Stimulated activated naive CD4-positive, alpha-beta T cell (primary cell): ENCODE measurements at places on chromosomes 2 and 18.
A peak's percentile ranks its signal among the peaks of the same experiment; 100 is the strongest.

GRCh38 chr18:12747530-12748315 lies 44.9 kb downstream of the PSMG2 start:
- DNase-seq, result no peak

DNA sequence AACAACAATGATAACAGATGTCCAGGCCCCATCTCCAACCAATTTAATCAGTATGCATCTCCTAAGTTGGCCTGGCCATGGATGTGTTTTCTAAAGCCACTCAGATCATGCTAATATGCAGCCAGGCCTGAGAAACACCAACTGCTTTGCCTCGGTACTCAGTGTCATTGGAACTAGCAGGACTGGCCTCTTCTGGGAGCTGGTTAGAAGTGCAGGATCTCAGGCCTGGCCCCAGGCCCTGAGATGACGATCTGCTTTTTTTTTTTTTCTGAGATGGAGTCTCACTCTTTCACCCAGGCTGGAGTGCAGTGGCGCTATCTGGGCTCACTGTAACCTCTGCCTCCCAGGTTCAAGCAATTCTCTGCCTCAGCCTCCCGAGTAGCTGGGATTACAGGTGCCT lies 69.1 kb downstream of the IRS1 start:
- no peak for DNase-seq

DNA sequence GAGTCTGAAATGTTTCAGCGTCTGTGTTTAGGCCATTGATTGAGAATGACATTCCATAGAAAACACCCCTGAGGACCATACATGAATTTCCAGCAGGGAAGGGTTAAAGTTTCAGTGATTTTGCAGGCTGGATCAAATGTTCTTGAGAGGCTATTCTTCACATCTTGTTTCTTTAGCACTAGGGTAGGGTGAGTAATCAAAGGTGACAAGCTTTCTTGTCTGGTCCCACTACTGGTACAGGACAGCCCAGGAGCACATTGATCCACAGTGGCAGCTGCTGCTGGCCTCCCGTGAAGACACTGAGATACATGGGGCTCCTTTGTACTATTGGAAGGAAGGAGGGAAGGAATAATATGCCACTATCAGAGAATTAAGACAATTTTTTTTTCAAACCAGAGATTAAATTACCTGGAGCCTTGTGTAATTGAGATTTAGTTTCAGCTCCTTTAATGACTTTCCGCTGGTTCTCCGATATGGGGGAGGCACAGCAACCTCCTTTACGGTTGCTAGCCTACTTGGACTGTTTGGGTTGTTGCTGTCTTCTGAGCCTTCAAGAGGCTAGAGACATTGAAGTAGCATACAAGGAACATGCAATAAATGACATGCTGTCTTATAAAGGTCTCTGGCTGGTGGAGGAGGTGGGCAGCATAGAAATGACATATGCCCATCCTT lies 368.9 kb downstream of the SOX11 start:
- DNase-seq, result no peak

DNA sequence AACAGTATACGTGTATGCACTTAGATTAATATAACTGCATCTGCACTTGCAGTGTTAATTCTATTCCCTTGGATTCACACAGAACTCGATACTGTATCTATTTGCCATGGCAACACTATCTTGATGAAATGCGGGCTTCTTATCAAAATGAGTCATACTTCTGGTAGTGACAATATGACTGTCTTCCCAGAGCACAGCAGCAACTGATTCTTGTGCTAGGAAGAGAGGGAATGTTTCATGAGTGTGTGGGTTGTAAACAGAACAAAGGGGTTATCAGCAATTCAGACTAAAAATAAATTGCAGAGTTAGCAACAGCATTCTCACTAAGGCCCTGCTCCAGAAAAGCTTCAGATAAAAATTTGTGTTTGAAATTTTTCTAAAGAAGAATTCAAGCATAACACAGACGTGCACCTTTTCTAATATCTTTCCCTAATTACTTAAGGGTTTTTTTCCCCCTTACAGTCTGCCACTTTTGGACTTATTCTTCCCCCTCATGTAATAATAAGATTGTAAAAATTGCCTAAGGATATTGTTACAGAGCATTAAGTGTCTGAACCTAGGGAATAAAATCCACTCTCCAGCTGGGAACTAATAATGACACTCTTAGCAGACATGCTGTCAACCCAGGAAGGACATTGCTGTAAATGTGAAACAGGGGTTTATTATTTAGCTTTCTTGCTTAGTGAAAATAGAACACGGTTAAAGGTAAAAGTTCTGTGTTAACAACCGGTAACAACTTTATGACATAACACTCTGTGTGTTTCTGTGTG lies 99.9 kb upstream of the SLC38A11 start:
- DNase-seq, result no peak

- no peak for DNase-seq
These were observed 133.2 kb downstream of the ACKR3 start for GRCh38 chr2:236702657-236703372.

DNA sequence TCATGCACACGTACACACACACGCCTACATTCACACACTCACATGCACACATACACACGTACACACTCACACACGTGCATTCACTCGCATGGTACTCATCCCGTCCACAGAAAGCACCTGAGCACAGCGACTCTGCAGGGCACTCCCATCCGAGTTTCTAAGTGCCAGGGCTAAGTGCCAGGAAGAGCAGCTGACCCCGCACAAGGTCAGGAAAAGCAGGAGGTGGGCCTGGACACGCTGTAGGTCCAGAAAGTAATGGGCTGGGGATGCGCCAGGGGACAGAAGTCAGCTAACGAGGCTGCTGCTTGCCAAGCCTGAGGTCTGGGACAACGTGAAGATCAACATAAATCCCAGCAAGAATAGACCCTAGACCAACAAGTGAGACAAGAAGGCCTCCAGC lies 15.8 kb downstream of the ADI1 start:
- no peak for DNase-seq

GRCh38 chr2:172021955-172022354 lies 22.2 kb downstream of the METAP1D start:
- DNase-seq, result no peak

DNA sequence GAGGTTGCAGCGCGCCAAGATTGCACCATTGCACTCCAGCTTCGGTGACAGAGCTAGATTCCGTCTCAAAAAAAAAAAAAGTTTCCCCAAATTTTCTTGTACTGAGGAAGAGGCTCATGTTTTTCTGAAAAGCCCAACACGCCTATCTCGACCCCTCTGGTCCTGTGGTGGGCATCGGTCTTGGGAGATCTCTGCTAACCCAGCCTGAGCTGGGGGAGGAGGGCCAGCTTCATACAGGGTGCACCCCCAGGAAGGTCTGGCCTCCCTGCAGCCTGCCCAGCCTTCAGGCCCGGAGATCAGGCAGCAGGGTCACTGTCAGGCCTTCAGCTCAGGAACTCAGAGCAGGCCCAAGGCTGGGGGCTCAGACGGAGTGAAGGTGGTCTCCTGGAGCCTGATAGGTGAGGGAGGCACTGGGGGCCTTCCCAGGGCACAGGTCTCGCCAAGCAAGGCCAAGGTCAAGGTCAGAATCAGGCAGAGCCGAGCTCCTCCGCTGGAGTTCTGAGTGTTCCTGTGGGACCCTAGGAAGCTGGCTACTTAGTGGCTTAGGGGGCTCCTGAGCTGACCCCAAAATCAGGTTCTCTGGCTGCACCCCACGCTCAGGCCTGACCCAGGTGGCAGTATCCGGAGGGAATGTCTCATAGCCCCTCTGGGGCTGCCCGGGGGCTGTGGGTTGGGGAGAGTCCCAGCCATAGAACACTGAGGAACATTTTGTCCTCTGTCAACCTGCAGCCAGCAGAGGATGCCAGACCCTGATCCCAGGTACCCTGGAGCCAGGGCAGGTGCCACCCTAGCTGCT lies 37.9 kb upstream of the SMAD7 start:
- DNase-seq, result no peak

DNA sequence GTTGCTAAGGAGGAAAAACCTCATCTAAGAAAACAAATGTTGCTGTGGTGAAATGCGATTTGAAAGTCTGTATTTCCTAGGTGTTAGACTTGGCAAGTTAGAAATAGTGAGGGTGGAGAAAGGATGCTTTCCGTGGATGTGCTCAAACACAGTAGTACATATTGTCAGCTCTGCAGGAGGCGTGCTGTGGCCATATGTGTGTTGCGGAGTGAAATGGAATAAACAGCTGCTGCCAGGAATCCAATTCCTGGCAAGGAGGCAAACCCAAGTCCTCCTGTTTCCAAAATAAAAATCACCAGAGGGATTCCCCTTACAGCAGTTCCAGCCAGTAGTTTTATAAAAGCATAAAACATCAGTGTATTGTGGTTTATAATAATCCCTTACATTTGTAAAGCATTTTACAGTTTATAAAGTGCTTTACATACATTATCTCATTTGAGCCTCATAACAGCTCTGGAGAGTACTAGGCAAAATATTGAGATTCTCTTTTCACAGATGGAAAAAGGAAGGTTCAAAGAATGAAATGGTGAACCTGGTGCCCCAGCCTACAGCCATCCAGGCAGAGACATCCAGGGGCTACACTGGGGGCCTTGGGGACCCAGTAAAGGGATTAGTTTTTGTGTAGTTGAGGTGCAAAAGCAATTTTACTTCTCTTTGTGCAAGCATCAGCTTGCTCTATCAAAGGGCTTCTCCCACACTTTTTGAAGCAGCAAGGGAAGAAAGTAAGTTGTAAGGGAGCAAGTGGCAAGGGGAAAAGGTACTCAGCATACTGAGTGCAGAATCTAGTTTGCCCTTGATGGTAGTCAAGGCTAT lies 206.0 kb downstream of the AGPS start:
- no peak for DNase-seq

GRCh38 chr2:8049176-8049575 lies 632.7 kb upstream of the ID2 start:
- no peak for DNase-seq

- peak; percentile 95 for DNase-seq
These were observed at the start of gene ARL5A for GRCh38 chr2:151828143-151828889. TSS of gene ARL5A (minus strand) at chr2:151828421. CDS start at chr2:151828176, 245 bp downstream.

DNA sequence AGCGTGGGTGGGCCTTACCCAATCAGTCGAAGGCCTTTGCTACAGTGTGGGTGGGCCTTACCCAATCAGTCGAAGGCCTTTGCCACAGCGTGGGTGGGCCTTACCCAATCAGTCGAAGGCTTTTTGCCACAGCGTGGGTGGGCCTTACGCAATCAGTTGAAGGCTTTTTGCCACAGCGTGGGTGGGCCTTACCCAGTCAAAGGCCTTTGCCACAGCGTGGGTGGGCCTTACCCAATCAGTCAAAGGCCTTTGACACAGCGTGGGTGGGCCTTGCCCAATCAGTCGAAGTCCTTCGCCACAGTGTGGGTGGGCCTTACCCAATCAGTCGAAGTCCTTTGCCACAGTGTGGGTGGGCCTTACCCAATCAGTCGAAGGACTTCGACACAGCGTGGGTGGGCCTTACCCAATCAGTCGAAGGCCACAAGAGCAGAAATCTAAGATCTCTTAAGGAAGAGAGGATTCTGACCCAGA lies 16.3 kb upstream of the GAL3ST2 start:
- DNase-seq, result peak; percentile 20

GRCh38 chr2:181426672-181427071 lies 30.5 kb upstream of the ITGA4 start:
- no peak for DNase-seq

- DNase-seq, result no peak
These were observed 200.0 kb downstream of the TSN start for GRCh38 chr2:121955426-121955825.

DNA sequence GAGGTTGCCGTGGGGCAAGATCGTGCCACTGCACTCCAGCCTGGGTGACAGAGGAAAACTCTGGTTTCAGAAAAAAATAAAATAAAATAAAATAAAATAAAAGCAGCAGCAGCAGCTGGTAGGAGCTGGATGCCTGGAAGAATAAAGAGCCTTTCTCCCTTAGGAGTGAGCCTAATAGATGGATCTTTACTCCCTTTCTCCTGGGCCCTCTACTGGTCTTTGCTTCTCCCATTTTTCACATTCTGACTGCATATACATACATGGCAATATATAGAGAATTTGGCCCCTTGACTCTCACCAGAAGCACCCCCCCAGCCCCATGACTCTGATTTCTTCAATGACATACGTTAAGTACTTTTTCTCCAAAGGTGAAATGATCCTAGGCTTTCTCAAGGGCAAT lies 9.8 kb upstream of the MALT1 start:
- no peak for DNase-seq

GRCh38 chr18:76985156-76985950 lies 147.2 kb downstream of the MBP start:
- DNase-seq, result no peak

- no peak for DNase-seq
These were observed 175.2 kb upstream of the SPATS2L start for GRCh38 chr2:200131307-200131706.

DNA sequence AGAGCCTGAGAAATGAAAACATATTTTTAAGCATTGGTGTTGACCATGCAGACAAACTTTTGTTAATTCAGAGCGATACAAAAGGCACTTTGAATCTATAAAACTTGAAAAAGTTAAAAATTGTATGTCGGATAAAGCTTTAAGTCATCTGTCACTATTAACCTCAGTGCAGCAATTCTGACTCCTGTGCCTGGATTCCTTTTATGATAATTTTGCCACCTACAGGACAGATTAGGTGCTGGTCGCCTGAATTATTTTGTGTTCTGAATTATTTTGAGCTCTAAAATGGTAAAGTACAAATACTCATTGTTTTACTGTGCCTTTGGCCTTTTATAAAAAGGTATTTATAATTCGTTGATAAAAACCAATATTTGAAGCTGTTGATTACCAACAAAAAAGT lies 19.4 kb upstream of the RNF138 start:
- DNase-seq, result no peak

GRCh38 chr2:51220606-51221005 lies 188.7 kb upstream of the NRXN1 start:
- no peak for DNase-seq

- no peak for DNase-seq
These were observed 12.9 kb downstream of the FOSL2 start for GRCh38 chr2:28405537-28405936.

- DNase-seq, result no peak
These were observed 467.5 kb upstream of the CHST9 start for GRCh38 chr18:27652480-27653121.

DNA sequence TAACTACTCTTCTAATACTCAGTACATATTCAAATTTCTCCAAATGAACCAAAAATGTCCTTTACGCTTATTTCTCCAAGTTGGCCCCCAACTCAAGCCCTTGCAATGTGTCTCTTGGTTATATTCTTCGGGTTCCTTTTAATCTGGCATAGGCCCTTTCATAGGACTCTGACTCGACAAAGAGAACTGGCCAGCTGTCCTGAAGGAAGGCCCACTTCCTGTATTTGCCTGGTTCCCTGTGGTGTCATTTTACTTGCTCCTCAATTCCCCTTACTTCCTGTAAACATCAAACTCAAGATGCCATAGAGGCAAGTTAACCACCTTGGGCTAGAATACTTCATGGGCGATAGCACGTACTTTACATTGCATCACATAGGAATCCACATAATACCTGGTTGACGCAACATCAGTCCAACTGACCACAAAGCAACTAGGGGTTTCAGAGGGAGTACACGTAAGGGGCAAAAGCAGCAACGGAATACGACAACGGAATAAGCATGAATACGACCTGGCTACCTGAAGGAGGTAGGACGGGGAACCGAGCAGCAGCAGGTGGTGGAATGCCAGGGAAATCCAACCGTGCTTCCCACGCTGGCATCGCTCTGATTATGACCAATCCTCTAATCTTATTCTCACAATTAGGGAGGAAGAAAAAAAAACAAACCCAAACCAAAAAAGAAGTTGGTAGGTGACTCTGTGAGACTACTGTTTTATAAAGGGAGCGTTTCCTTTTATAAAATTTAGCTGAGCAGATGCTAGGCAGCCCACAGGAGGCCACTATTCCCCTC lies 823 bp upstream of the GORASP2 start:
- no peak for DNase-seq
